Stimulated activated CD8-positive, alpha-beta memory T cell treated with anti-CD3 and anti-CD28 coated beads, Interleukin-12 subunit alpha, Interleukin-12 subunit beta, amount 100 ng/mL, for 1 hour (primary cell): ENCODE measurements at places on chromosomes 7 and 10.

GRCh38 chr7:100489121-100489520, 5.4 kb downstream of the NYAP1 start:
- DNase-seq = no peak

DNA sequence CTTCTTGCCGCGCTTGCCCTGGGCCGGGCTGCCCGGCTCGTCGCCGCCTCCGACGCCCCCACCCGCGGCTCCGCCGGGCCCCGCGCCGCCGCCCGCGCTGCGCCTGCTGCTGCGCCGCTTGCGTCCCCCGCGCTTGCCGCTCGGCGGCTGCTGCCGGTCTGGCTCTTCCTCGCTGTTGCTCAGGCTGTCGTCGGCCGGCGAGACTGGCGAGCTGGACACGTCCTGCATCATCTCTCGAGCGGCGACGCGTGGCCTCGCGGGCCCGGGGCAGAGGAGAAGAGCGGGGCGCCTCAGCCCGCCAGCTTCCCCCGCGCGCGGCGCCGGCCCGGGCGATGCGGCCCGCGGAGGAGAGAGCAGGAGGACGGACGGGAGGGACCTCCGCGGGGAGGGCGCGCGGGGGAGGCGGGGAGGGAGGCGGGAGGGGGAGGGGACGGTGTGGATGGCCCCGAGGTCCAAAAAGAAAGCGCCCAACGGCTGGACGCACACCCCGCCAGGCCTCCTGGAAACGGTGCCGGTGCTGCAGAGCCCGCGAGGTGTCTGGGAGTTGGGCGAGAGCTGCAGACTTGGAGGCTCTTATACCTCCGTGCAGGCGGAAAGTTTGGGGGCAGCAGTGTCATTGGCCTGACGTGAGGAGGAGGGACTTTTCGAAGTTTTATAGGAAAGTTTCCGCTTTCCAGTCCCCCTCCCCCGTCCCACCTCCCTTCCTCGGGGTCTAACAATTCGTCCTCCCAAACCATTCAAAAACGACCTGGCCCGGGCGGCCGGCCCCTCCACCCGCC, at the start of gene TWIST1:
Gene TWIST1, minus strand, starts transcription at position 546 of the 779 bp plus-strand sequence. Its CDS starts 315 bp downstream, at position 231.
- DNase-seq = no peak

GRCh38 chr7:20696002-20696605, 80.6 kb downstream of the ABCB5 start:
- no peak for DNase-seq

DNA sequence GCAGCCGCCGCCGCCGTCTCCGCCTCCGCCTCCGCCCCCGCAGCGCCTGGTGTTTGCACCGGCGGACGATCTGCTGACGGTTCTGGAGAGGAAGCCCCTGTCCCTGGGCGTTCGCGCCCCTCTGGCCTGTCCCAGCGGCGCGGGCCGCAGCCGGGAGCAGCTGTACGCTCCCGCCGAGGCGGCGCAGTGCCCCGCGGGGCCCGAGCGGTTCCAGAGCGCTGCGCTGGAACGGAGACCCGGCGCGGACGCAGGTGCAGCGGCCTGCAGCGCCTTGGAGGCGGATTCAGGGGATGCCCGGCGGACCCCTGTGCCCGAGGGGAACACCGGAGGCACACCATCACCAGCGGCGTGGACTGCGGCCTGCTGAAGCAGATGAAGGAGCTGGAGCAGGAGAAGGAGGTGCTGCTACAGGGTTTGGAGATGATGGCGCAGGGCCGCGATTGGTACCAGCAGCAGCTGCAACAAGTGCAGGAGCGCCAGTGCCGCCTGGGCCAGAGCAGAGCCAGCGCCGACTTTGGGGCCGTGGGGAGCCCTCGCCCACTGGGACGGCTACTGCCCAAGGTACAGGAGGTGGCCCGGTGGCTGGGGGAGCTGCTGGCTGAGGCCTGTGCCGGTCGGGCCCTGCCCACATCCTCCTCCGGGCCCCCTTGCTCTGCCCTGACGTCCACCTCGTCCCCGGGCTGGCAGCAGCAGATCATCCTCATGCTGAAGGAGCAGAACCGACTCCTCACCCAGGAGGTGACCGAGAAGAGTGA, 24.8 kb upstream of the ZNF735 start:
- no peak for DNase-seq

GRCh38 chr7:13745530-13745929, 243.9 kb downstream of the ETV1 start:
- no peak for DNase-seq

- no peak for DNase-seq
Observed at GRCh38 chr10:60572511-60573194, 183.0 kb upstream of the ANK3 start.

DNA sequence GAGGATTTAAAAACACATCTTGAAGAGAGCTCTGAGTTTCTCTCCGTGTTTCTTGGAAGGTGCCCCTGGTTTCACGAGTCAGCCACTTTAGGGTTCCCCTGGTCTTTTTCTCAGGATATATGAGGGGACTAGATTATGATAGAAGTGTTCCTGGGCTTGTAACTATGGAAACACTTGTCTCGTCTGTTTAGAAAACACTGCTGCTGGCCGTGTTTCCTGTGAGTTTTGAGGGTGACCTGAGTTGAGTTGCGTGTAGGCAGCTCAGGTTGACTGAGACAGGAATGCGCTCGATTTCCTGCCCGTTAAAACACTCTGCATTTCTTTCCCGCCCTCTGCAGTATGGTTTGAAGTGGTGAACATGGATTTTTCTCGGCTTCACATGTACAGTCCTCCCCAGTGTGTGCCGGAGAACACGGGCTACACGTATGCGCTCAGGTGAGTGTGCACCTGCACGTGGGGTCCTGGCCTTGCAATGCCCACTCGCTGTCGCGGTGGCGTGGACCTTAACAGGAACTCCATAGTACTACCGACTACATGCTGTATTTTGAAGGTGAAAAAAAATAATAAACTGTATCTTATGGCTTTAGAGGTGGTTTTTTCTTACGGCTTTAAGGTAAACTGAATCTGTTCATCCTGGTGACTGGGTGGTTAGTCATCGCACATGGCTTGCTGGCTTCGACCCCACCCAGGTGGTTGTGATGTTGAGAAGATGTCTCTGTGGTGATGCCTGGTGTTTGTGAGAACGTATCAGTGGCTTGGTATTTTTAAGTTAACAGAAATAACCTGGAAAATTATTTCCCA, at the start of gene SUN1:
Gene SUN1, plus strand, starts transcription at position 310 of the 801 bp plus-strand sequence. Its CDS starts 49 bp downstream, at position 359.
- peak; percentile 58 for DNase-seq

DNA sequence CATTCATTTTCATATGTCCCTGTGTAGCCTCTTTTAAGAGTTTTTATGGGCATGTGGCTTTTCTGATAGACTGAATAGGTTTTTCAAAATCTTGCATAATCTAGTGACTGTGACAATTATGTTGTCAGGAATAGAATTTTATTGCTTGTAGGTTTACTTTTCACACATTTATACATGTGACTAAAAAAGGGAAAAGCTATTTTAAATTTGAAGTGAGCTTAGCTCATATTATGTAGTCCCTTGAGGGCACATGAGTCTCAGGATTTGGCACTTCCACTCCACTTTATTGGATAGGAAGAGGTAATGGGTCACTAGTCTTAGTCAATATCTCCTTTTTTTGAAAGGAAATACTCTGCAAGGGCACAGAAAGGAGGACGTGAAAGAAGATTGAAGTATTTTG, 247.3 kb downstream of the SUGCT start:
- DNase-seq = no peak

GRCh38 chr7:107180378-107180777, 11.6 kb downstream of the HBP1 start:
- peak; percentile 61 for DNase-seq

GRCh38 chr7:41297166-41297565, 405.7 kb downstream of the INHBA start:
- DNase-seq = no peak

DNA sequence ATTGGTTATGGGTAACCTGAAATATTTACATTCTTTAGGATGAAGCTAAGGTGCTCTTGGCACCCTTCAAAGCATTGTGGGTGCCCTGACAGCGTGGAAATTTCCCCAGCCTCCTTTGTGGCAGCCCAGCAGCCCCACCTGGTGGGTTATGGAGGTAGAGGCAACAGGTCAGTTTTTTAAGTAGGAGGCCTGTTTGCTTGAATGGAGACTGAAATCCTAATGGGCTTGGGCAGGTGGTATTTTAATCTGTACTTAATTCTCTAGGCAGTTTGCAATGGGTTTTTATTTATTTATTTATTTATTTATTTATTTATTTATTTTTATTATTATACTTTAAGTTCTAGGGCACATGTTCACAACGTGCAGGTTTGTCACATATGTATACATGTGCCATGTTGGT, 139.4 kb downstream of the EPC1 start:
- peak; percentile 35 for DNase-seq

DNA sequence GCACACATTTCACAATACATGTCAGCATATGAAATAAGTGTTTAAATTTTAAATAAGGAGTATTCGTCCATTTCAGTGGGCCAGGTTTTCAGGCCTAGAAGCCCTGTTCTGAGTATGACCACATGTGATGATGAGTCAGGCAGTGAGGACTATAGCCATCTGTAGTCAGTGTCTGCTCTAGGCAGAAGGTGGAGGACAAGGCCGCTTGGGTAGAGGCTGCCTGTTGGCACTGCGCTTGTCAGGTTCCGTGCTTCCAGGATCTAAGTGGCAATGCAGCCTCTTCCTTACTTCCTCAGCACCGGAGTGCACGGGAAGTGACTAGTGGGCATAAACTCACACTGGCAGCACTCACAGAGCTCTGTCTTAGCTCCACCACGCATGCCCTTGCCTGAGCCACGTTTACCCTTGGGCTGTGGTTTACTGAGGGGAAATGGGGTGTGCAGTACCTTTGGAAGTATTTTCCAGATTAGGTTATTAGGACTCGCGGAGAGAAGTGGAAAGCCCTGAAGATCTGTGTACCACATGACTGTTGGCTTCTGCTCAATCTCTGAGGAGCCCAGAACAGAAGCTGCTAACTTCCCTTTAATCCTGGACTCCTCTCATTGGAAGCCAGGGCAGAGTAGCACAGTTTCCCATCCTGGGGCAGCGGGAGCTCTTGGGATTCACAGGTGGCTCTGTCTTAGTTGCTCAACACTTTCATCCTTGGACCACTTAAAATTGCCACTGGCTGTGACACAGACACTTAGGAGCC, 87.5 kb upstream of the GJD4 start:
- no peak for DNase-seq

DNA sequence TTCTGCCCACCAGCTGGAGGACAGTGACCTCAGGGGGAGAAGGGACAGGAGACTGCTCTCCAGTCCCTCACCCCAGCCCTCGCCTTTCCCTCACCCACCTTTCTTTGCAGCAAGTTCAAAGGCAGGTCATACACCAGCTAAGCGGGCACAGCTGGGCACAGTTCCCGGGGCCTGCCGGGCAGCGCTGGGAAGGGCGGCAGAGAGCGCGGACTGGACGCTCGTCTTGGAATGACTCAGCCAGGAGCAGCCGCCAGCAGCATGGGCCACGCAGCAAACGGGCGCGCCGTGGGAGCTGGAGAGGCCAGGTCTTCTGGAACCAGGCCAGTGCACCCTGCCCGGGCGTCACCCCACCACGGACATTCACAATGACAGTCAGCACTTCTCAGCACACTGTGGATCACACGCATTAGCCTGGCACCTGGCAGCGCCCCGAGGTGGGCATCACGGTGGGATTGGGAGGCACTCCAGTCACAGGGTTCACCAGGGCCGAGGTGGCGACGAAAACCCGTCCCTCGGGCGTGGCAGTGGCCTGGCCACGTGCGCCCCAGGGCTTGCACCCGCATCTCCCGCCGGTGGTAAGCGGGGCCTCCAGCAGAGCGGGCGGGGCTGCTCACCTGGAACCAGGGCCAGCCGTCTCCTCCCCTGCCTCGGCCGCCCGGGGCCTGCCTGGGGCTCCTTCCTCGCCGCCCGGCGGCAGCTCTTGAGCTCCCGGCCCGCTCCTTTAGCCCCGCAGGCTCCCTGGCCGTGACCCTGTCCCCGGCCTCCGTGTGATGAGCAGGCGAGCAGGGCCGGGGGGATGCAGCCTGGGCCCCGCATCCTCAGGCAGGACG, 29.0 kb upstream of the WDFY4 start:
- no peak for DNase-seq

- DNase-seq = no peak
Observed at GRCh38 chr7:13320333-13320732, 632.9 kb downstream of the ARL4A start.

- peak; percentile 39 for DNase-seq
Observed at GRCh38 chr7:150450491-150451001, at the start of gene GIMAP8. GIMAP8 (plus strand) TSS chr7:150450630; CDS start chr7:150466699, 16,069 bp downstream.

GRCh38 chr7:154744256-154744860, 258.6 kb downstream of the PAXIP1 start:
- DNase-seq = no peak

GRCh38 chr7:130923930-130924329, 189.9 kb upstream of the KLF14 start:
- no peak for DNase-seq

GRCh38 chr10:58894929-58895328, 281.5 kb upstream of the PHYHIPL start:
- DNase-seq = no peak

DNA sequence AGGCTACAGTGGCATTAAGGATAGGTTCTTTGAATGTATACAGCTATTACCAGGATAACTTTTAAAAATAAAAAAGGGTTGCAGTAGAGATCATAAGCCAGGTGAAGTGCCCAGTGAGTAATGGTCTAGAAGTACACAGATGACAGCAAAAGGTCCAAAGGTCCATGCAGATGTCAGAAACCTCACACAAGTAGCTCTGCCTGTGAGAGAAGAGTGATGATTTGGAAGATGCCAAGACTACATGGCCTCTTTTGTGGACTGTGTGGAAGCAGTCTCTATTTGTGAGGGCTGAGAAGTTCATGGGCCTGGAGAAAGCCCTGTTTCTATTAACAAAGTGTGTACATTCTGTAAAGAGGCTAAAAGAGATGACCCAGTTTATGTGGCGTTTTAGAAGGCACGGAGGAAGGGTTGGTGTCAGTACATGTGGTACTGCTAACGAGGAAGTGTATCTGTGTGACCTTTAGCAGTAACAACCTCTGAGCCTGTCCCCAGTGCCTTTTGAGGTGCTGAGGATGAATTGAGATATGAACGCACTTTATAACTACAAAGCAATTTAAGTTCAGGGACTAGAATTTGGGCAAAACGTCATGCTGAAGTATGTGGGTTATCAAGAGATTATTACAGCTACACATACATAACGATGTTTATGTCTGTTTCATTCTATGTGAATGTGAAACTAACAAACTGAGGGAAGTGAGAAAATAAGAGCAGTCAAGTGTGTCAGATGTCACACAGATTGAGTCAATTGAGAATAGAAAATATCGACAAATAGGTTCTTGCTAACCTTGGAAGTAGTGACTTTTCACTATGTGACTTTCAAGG, 7.6 kb downstream of the CYCS start:
- no peak for DNase-seq

- no peak for DNase-seq
Observed at GRCh38 chr10:111233439-111233838, 156.6 kb downstream of the ADRA2A start.

- no peak for DNase-seq
Observed at GRCh38 chr7:113801751-113802150, 117.1 kb downstream of the PPP1R3A start.
